SK-MEL-5 (cell line): ENCODE measurements at places on chromosomes 5 and 9.
A peak's percentile ranks its signal among the peaks of the same experiment; 100 is the strongest.

DNA sequence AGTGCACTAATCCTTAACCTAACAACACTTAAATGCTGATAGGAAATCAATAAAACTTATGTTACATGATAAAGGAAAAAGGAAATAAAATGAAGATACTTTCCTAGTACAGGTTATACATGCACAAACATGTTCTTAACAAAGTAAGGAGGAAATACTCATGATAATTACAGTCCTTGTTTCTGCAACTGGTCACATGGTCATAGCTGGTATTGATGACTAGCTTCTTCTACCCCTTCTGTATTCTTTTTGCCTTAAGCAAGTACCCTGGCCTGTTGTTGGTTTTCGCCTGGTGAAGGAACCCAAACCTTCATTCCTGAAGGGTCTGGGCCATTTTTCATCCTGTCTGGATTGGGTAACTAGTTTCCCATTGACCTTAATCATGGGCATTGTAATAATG is 93.7 kb upstream of the FBN2 start:
- no peak for DNase-seq

- DNase-seq: no peak
These were observed 369.5 kb downstream of the PRELID2 start for GRCh38 chr5:145465474-145466263.

DNA sequence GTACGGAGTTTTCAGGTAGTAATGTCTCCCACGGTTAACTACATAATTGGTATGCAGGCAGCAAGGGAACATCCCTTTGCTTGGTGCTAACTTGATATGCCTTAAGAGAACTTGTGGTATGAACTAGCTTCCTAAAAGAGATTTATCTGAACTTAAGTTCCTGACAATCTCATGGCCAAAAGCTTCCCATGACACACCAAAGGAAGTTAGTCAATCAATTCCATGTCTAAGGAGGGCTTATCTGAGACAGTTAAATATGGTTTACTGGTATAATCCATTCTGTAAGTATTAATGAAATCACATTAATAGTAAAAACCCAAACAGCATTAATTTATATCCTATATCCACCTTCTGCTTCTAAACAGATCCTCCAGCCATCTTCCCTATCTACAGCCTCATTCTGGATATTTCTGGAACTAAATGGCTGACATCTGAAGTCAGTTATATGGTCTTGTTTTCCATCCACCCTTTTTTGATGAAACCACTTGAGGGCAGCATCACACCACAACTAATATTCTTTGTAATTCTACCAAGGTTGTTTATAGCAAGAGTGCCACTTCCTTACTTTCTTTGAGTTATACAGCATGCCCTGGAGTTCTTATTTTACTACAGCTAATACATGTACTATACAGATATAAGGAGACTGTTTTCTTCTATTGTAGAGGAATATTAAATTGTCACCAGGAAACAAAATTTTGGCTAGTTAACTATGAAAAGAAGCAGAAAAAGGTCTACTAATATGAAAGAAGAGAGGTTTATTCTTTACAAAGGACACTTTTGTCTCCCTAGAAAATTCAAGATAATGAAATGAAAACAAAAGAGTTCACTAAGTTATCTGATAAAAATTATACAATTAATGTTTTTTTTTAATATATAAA is 34.7 kb downstream of the SHOC1 start:
- peak; percentile 94 for DNase-seq

GRCh38 chr9:135827866-135828580 is 79.3 kb downstream of the CAMSAP1 start:
- no peak for DNase-seq

DNA sequence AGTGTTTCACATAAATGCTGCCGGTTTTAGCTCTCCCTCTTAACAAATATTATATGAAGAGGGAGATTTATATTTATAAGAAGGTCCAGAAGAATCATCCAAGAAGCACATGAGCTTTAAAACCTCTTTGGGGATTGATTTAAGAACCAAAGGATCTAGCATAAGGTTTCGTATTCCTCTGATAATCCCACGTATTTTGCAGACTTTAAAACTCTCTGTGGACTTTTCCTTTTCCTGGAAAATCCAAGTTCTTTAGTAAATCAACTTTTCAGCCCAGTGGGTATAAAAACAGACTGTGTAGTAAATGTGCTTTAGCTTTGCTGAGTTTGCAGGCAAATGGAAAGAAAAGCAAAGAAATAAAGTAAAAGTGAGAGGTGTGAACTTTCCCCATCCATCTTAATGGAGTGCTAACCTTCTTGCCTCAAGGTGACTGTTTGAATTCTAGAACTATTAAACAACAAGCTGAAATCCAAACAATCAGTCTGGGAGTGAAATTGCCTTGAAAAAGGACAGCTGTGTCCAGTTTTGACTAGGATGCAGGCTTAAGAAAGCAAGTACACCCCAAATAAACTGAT is 363.4 kb upstream of the SLC24A2 start:
- no peak for DNase-seq

DNA sequence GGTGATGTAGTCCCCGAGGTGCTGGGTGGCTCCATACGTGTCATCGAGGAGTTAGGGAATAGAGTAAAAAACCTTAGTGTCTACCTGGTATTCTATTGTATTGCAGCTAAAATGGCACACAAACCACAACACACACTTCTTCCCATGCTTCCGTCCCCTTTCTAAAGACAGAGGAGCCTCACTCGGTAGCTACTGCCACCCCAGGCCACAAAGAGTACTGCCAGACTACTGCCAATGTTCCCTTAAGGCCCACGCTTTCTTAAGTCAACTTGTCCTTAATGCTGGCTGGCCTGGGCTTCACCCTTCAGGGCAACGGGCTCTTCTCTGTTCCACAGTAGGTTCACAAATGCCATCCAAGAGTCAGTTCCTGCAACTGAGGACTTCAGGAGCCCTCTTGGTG is 673.0 kb downstream of the ELAVL2 start:
- DNase-seq: no peak

DNA sequence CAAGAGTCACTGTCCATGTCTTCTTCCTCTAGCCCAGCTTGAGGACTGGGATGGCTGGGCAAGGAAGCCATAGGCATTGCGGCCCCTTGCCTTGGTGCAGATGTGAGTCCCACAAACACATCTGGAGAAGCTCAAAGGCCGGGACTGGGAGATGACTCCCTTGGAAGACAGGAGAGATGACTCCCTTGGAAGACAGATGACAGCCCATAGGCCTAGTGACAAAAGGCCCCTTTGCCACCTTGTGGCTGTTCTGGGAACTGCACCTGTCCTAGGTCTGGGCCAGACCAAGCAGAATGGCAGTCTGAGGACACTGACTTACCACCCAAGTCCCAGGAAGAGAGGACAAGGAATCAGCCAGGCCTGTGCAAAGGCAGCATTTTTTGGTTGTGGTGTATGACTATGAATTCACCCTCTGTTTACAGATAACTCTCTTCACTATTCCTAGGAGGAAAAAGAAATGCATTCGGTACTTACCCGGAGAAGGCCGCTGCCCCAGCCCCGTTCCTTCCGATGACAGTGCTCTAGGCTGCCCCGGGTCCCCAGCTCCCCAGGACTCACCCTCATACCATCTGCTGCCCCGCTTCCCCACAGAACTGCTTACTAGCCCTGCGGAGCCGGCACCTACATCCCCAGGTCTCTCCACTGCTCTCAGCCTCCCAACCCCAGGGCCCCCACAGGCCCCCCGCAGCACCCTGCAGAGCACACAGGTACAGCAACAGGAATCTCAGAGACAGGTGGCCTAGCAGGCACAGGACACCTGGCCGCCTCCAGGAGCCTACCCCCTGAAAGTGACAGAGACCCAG is 30.8 kb downstream of the SKP1 start:
- peak; percentile 79 for DNase-seq

DNA sequence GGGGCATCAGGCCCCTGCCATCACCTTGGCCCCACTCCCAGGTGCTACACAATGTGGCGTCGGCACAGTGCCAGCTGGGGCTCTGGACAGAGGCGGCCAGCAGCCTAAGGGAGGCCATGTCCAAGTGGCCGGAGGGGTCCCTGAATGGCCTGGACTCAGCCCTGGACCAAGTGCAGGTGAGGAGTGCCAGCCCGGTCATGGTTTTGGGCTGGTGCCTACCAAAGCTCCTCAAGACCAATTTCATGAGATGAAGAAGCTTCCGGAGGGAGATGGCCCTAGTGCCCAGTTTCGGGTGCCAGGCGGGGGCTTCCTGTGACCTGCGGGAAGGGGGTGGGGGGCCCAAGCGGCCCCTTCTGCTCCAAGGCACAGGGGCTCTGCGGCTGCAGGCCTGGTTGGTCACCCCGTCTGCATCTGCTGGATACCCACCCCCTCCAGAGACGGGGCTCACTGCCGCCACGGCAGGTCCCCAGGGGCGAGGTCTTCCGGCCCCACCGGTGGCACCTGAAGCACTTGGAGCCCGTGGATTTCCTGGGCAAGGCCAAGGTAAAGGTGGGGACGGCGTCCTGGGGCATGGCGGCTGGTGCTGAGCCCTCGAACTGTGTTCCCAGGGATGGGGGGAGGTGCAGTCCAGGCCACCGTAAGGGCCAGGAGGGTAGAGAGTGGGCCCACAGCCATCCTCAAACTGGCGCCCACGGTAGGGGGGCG is 5.8 kb downstream of the NOXA1 start:
- no peak for DNase-seq

DNA sequence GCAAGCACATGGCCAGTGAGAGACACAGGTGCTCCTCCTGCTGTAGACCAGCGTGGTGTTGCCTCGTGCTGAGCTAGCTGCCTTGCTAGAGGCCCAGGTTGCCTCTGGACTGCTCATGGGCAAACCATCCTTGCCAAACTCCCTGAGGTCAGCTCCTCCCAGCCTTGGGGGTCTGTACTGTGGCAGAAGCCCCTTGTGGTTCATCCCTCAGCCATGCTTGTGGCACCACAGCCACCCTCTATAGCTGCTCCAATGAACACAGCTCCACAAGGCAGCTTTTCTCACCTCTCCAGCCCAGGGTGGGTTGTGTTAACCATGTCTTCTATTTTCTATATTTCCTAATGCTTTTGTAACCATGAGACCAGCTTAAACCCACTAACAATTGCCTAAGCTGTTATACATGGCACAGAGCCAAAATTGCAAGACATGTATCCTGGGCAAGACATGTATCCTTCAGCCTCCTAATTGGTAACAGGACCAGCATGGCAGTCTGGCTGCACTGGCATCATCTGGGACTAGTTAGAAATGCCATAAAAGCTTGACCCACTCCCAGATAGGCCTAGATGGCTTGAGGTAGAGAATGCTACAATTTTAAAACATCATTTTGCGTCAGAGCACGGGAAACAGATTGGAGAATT is 183.1 kb upstream of the S1PR3 start:
- no peak for DNase-seq
